ENCODE measurements at places on chromosomes 13 and 19. TPM values are rescaled to one million over a fixed set of nuclear protein-coding genes. Genes with fewer than 3 reads are reported as not detected.

DNA sequence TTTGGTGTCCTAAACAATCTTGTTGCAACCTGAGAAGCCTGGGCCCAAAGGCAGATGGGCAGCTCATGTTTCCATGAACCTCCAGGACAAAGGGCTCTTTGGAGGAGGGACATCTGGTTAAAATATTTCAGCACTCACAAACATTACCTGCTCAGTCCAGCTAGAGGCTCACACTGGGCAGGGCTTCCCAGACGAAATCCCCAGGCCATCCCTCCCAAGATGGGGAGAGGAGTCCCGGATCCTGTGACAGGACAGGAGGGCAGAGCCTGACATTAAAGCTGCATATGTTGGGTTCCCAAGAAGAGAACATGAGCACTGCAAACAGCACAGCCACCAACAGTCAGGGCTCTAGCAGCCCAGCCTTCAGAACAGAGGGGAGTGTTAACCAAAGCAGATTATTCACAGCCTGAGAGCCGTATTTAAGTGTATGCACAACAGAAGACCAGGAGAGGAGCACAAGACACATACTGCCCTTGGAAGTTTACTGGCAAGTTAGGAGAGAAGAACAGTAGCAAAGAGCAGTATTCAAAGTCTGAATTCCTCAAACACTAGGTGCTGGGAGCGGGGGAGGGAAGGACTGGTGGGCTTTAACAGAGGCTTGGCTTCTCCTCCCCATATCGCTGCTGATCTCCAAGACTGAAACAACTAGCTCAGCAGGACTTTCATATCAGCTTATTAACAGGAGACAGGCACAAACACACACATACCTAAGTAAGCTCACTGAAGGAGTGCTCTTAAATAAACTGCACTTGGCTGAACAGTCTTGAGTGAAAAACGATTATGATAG lies 12.3 kb downstream of the ATP7B start:
- no peak for DNase-seq

GRCh38 chr13:112255550-112256120 lies 120.5 kb upstream of the SPACA7 start:
- no peak for DNase-seq

GRCh38 chr19:3099347-3100145 lies 5.4 kb downstream of the GNA11 start:
- DNase-seq: no peak

GRCh38 chr19:41530184-41530534 lies 45.8 kb upstream of the CEACAM21 start:
- no peak for DNase-seq

DNA sequence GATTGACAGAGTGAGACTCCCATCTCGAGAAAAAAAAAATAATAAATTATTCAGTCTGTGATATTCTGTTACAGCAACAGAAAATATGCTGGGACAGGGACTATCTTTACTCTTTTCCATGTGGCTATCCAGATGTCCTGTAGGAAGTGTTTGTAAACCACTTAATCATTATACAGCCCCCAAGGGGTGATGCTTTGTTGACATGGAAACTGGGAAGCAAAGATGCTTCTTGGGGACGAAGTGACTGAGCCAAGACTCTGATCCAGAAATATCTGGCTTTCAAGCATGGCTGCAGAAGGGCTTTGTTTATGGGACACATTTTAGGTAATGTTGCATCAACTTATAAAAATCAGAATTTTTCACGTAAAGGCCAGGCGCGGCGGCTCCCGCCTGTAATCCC lies 5.4 kb downstream of the ZNF8 start:
- DNase-seq: no peak

- no peak for DNase-seq
Measured at GRCh38 chr13:87274209-87274819, 396.9 kb upstream of the SLITRK5 start.

GRCh38 chr13:105083992-105084391 lies 1451.5 kb downstream of the EFNB2 start:
- DNase-seq: peak; percentile 17

GRCh38 chr13:42660333-42660965 lies 86.5 kb downstream of the TNFSF11 start:
- DNase-seq: no peak

- DNase-seq: no peak
Measured at GRCh38 chr13:109389892-109390345, 396.5 kb downstream of the IRS2 start.

- no peak for DNase-seq
Measured at GRCh38 chr19:54461613-54462012, 2.0 kb downstream of the LENG9 start.

- DNase-seq: no peak
Measured at GRCh38 chr19:58519087-58519354, 589 bp downstream of the ZBTB45 start.

AMER2 gene
- total RNA-seq: 1.3 TPM

Data from urinary bladder (tissue), 4 donors.